Neural crest cell (in vitro differentiated cells): ENCODE measurements at places on chromosomes 4 and X.

DNA sequence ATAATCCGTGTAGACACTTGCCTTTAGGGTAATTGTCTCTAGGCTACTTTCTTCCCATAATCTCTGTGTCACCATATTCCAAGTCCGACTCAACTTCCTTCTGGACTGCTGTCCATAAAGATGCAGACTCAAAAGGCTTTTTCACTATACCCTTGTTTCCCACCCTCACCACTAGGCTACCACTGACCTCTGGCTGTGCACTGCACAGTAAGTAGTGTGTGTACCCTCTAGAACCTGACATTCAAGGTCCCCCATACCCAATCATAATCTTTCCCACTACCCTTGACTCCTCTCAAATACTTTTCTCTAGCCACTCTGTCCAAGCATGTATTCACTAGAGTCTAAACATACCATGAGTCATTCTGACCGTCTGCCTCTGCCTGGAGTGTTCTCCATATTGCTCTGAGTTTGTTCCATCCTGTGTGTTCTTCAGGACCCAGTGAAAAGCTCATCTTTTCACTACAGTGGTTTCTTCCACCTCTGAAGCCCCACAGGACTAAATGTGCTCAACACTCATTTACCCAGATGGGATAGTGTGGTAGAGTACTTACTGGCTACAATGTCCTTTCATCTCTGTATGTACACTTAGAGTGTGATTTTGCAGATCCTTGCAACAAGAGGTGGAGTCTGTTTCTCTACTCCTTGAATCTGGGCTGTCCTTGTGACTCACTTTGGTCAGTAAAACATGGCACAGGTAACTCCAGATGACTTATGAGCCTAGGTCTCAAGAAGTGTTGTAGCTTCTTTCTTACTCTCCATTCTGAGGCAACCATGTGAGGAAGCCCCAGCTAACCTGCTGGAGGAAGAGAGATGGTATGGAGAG, 17.4 kb downstream of the JADE3 start:
- DNase-seq = no peak

DNA sequence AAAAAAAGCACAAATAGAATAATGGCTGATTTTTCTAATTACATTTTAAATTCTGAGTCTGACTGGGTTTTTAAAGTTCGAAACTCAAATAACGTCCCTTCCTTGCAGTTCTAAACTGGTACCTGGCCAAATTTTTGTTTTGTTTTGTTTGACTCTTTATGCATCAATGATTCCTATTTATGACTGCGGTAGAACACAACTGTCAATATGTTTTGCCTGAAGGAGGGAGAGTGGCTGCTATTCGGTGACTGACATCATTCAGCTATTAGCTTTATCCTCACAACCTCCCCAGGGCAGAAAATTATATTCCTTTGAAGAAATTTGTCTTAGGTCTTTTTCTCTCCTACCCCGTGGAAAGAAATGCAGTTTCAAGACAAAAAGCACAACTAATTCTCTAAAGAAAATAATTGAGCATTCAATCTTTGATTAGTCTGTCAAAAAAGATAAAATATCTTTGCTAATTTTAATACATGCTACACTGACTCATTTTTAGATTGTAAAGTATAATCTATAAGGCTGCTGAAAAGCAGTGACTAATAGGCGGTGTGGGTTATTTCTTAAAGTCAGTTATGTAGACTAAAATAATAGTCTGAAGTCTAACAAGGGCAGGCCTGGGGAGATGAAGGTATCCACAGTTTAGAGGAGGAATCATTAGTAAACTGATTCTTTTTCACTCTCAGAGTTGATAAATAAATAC, 61.9 kb downstream of the TMEM150C start:
- no peak for DNase-seq

DNA sequence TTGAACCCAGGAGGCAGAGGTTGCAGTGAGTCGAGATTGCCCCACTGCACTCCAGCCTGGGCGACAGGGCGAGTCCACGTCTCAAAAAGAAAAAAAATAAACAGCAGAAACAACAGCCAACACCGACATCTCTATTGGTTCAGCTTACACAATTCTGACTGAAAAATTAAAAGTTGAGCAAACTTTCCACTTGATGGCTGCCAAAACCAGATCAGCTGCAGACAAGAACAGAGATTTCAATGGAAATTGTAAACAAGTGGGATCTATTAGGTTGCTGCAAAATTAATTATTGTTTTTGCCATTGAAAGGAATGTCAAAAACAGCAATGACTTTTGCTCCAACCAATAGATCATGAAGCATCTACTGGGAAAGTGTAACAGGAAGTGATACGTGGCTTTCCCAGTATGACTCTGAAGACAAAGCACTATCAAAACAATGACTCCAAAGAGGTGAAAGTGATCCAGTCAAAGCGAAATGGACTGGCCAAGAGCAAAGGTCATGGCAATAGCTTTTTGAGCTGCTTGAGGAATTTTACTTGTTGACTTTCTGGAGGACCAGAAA, 26.3 kb downstream of the UPF3B start:
- DNase-seq = no peak

GRCh38 chr4:14562901-14563300, 439.4 kb upstream of the CPEB2 start:
- DNase-seq = no peak

DNA sequence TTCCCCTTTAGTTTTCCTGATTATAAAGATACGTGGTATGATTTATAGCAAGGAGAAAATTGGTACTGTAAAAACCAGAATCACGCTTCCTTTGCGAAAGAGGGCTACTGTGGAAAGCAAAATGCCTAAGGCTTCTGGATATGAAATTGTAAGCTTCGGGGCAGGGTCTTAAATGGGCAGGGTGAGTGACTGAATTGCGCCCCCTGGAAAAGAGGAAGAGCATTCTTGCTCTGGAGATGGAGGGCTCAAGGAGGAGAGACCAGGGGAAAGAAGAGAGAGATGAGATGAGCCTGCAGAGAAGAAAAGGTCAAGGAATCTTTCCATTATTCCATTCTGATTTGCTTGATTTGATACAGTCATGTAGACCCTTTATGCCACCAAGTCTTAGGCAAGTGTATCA, 13.1 kb upstream of the ETNPPL start:
- DNase-seq = no peak

DNA sequence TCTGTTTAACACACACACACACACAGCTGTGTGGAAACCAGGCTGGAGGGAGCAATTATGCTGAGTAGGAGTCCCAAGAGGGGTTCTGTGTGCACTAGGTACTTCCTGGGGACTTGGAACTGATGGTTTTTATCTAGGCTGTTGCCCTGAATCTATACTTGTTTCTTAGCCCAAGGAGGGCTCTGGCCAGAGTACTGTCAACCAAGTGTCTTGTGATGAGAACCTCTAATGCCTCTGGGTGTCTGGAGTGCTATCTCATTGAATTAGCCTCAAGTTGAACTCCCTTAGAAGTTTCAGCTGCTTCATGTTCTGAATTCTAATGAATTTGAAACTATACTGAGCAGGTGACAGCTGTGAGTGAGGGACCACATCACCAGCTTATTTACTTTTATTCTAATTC, 16.6 kb downstream of the ARHGAP24 start:
- no peak for DNase-seq

DNA sequence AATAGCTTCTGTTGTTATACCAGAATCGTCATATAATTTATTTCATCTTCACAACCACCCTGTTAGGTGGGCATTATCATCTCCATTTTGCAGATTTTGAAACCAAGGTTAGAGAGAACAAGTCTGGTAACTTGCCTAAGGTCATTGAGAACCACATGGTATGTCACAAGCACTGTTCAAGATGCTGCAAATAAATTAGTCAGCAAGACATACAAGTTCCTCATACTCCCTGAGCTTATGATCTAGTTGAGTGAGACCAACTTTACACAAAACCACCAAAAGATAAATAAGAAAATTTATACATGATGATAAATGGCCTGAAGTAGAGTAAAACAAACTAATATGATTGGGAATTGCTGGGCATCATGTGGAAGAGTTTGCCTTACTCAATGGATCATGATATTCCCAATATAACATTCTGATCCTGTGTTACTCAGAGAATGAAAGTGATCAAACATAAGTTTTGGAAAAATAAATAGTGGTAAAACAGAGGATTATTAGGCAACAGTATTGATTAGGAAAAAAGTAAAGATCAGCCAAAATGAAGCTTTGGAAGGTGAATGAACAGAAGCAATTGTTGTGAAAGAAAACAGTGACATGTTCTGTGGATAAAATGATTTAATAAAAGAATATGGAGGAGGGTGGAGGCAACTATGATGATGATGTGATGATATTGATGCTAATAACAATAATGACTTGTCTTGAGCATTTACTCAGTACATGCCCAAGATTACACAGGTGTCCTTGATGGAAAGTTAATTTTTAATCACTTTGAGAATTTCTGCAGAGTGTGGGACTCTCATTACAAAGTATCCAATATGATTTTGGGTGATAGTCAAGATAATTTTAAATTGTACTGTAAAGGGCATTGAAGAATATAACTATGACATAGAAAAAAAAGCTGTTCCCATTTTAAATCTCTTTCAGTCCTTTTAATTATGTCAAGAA, 34.1 kb upstream of the IL1RAPL1 start:
- DNase-seq = no peak

GRCh38 chr4:24164054-24164693, 274.3 kb upstream of the PPARGC1A start:
- DNase-seq = no peak
